ENCODE measurements at places on chromosomes 1 and 21.
A peak's percentile ranks its signal among the peaks of the same experiment; 100 is the strongest.

DNA sequence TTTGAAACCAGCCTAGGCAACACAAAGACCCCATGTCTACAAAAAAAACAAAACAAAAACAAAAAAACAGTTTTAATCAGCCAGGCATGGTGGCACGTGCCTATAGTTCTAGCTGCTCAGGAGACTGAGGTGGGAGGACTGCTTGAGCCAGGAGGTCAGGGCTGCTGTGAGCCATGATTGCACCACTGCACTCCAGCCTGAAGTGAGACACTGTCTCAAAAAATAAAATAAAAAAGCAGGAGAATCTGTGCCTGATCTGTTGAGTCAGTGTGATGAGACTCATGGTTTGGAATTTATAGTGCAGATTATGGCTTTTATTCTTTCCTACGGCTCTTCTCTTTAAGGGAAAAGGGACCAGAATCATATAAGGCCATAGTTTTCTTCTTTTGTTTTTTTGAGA lies 16.5 kb downstream of the TRIT1 start:
- no peak for DNase-seq

GRCh38 chr1:234169161-234169849 lies 204.0 kb upstream of the COA6 start:
- DNase-seq: no peak

- DNase-seq: no peak
These were observed 166.7 kb downstream of the CLIC6 start for GRCh38 chr21:34835526-34835925.

DNA sequence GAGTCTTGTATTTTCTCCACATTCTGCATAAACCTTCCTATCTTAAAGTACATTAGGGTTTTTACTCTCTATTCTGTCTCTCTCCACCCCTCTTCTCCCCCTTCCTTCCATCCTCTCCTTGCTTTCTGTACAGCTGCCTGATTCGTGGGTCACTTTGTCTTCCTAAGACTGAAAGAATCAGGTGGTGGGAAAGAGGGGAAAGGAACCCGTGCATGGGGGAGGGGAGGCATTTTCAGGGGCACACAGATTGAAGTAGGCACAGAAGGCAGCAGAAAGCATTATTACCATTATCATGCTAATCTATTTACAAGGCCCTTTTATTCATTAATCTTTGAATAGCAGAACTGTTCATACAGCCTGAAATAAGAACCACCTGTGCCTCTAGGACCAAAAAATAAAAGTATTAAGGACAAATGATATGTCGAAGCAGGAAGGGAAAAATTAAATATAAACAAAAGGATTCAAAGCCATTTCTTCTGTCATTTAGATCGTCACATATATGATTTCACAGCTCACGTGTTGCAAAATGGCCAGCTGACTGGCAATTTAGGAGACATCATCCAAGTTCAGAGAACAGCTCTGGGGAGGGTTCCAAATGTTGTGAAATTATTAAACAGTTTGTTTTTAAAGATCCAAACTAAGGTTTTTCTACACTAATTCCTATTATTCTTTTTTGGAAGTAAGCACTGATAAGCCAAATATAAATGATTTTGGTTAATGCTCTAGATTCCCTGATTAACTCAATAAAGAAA lies 154.6 kb downstream of the PBX1 start:
- DNase-seq: no peak

GRCh38 chr1:179353546-179353945 lies 12.2 kb upstream of the AXDND1 start:
- peak; percentile 92 for DNase-seq

DNA sequence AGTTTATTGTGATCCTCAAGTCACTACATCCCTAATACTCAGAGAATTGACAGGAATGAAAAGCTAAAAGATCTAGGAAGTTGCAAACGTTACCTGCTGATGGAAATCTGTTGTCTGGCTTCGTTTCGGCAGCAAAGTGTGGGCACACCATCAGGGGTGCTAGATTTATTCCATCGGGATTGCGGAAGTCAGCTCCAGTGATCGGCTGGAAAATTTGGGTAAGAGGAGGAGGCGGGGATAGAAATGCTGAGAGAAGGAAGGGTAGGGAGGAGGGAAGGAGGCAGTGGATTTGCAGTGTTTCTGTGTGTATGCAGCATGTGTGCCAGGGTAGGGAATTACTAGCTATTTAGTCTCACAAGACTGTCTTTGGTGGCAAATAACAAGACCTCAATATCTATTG lies at the start of gene CTSK:
TSS of gene CTSK (minus strand) at position 140 of the 400 bp plus-strand sequence. CDS start 1,455 bp downstream, outside the sequence.
- peak; percentile 47 for DNase-seq

GRCh38 chr1:109290998-109291397 lies 8.1 kb upstream of the PSRC1 start:
- DNase-seq: no peak

- peak; percentile 86 for DNase-seq
These were observed 338.7 kb downstream of the SIPA1L2 start for GRCh38 chr1:232291261-232291660.

GRCh38 chr21:43266534-43266933 lies 97.7 kb downstream of the CRYAA start:
- peak; percentile 69 for DNase-seq

DNA sequence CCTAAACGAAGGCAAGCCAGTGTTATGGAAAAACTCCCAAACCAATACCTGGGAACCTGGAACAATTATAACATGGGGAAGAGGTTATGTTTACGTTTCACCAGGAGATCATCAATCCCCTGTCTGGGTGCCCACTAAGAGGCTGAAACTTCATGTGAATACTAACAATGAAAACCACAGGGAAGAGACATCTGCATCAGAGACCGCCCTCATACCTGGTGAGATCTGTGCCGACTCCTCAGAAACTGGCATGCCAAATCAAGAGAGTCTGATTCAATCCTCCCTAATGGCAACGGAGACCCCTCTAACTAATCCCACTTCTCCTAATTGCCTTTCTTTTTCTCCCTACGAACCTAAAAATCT lies 163.2 kb downstream of the IER5 start:
- DNase-seq: no peak

- no peak for DNase-seq
These were observed 11.5 kb downstream of the SLC37A1 start for GRCh38 chr21:42525029-42525581.

GRCh38 chr1:233289676-233290075 lies 5.8 kb downstream of the PCNX2 start:
- no peak for DNase-seq

DNA sequence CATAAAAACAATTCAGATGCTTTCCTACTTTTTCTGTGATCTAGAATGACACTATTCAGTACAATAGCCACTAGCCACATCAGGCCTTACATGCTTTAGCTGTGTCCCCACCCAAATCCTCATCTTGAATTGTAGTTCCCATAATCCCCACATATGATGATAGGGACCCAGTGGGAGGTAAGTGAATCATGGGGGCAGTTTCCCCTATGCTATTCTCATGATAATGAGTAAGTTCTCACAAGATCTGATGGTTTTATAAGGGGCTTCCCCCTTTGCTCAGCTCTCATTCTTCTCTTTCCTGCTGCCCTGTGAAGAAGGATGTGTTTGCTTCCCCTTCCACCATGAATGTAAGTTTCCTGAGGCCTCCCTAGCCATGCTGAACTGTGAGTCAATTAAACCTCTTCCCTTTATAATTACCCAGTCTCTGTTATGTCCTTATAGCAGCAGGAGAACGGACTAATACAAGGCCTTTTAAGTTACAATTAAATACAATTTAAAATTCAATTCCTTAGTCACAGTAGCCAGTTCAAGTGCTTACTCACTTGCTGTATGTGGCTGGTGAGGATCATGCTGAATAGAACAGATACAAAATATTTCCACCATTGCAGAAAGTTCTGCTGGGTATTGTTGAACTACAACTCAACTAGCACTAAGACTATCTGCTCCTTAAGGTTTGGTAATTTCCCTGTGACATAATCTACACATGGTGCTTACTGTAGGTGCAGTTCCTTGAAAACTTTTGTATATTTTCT lies 106.7 kb downstream of the SCMH1 start:
- DNase-seq: no peak

GRCh38 chr1:210339500-210339899 lies 10.8 kb downstream of the HHAT start:
- DNase-seq: no peak

GRCh38 chr1:11649624-11650330 lies 4.5 kb downstream of the FBXO2 start:
- no peak for DNase-seq

Data from cardiac muscle cell (in vitro differentiated cells and primary cell).